ENCODE measurements at places on chromosomes 3 and 15.

DNA sequence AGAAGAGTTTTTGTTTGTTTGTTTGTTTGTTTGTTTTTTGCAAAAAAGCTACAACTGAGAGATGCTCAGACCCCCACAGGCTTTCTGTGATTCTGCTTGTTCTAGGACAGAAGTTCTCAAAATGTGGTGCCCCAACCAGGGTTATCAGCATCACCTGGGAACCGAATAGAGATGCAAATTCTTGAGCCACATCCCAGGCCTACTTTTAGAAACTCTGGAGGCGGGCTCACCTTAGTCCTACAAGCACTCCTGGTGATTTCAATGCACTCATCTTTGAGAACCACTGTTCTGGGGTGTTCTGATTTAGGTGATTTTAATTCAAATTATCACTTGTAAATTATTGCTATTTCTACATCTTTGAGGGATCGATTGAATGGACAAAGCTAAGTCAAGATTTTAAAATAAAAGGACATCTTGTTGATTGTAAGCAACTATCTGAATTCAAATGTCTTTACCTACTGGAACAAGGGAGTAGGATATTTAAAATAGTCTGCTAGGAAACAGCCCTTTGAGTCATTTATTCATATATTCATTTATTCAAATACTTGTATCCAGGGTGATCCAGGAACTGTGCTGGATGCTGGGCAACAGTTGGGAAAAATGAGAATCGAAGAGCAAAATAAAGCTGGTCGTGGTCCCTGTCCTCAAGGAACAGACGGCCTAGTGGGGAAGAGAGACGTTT, 44.7 kb upstream of the CADPS start:
- DNase-seq: no peak

GRCh38 chr3:119405315-119405714, 58.1 kb downstream of the TMEM39A start:
- DNase-seq: no peak

- DNase-seq: no peak
Measured at GRCh38 chr15:66896611-66897010, 168.8 kb upstream of the SMAD3 start.

DNA sequence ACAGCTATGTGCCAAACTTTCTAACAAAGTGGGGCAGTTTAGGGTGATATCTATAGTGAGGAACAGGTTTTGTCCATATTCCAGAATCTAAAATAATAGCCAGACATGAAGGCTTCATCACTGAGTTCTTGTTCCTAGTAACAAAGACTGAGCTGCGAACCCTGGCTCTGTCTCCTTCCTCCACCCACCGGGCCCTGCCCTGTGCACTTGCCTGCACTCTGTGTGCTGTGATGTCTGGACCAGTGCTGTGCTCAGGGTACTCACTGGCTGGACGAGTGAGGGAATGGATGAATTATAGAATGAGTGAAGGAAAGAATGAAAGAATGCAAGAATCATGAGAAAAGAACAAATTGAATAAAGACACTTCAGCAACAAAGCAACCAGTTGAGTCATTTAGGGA, 8.9 kb upstream of the NMNAT3 start:
- DNase-seq: no peak

- no peak for DNase-seq
Measured at GRCh38 chr3:22981861-22982260, 221.3 kb upstream of the UBE2E2 start.

DNA sequence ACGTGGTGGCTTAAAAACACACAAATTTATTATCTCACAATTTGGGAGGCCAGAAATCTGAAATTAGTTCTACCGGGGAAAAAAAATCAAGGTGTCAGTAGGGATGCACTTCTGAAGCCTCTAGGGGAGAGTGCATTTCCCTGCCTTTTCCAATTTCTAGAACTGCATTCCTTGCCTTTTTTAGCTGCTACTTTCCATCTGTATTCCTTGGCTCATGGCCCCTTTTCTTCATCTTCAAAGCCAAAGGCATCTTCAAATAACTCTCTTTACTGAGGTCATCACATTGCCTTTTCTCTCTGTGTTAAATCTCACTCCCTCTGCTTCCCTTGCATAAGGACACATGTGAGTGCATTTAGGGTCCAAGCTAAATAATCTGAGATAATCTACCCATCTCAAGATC, 69.5 kb upstream of the NEO1 start:
- no peak for DNase-seq

DNA sequence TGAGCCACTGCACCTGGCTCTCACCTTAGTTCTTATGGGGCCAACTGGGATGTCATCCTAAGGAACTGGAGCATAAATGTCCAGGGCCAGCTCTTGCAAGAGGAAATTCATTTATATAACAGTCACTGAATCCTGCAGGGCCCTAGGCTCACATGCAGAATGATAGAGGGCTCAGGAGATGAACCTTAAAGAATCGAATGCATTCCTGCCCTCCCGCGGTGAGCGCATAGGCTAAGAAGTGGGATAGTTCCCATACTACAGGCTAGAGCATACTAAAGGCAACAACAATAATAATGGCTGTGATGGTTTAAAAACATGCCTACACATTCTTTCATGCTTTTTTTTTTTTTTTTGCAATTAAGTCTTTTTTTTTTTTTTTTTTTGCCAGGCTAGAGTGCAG, 17.1 kb upstream of the CSRNP1 start:
- DNase-seq: no peak

- no peak for DNase-seq
Measured at GRCh38 chr3:2915826-2916225, 194.3 kb downstream of the IL5RA start.

DNA sequence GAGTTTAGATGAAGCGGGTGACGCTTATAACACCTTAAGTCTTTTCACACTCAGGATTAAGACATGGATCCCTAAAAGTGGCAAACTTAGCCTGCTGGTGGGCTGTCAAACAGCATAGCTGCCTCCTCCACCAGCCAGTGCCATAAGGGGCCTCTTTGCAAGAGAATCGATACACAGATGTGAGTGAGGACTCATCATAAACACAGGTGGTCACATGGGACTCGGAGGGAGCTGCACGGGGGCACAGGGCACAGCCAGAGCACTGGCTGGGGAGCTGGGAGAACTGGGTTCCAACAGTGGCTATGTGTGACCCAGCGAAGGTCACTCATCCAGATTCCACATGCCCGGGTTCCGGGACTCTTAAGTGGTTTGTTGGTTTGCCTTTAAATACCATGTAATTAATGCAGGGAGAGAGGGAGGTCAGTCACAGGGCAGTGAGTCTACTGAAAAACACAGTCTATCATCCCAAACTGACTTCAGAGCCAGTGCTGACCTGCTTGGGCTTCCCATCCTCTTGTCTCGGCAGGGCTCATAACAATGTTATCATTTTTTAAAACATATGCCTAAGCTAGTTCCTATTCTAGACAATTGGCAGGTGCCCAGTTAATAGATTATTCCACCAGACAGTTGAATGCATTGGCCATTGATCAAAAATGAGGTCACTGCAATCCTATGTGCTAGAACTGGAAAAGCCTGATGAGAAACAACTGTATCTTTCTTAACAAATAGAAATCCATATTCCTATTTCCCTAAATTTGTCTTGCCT, 51.8 kb downstream of the SLC12A8 start:
- DNase-seq: no peak

- DNase-seq: no peak
Measured at GRCh38 chr3:94083261-94083660, 20.4 kb downstream of the NSUN3 start.

DNA sequence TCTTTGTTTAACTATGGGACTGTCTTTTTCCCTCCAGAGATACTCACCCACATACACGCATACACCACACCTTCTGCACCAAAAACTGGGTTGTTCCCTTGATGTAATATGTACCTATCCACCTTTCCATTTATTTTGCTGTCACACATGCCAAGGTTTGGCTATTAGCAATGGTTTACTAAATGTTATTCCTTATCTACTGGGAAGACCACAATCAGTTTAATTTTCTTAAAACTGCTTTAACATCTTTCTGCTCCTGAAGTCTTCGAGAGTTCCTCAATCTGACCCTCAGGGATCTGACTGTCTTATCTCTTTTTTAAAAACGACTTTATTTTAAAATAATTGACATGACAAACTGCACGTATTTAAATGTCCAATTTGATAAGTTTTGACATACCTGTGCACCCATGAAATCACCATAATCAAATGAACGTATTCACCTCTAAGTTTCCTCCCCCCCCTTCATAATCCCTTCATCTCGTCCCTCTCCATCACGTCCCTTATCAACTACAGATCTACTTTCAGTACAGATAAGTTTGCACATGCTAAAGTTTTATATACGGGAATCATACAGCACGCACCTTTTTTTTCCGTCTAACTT, 805 bp upstream of the TRPM7 start:
- DNase-seq: no peak

DNA sequence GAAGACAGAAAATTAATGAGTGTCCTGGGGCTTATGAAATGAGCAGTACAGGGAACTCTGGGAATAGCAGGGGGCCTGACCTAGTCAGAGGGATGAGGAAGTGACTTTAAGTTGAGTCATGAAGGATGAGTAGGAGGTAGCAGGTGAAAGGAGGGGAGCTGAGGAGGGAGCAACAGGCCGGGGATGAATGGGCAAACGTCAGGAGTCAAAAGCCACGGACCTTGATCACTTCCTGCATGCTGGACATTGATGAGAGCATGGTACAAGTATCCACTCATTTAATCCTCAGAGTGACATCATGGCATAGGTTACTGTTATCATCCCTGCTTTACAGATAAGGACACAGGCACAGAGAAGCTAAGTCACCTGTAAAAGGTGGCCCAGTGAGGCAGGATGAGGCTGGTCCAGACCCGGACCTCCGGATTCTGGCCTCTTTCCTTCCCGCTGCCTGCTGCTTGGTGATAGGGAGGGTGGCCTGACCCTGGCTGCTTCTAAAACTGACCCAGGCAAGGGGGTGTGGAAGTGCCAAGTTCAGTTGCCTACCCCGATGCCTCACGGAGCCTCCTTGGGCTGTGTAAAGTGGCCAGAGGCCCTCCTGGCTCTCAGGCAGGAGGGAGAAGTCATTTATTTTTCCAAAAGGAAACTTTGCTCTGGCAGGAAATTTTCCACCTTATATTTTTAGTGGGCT, 7.6 kb downstream of the CORO2B start:
- DNase-seq: no peak

- no peak for DNase-seq
Measured at GRCh38 chr3:190132371-190132770, 11.7 kb upstream of the P3H2 start.

DNA sequence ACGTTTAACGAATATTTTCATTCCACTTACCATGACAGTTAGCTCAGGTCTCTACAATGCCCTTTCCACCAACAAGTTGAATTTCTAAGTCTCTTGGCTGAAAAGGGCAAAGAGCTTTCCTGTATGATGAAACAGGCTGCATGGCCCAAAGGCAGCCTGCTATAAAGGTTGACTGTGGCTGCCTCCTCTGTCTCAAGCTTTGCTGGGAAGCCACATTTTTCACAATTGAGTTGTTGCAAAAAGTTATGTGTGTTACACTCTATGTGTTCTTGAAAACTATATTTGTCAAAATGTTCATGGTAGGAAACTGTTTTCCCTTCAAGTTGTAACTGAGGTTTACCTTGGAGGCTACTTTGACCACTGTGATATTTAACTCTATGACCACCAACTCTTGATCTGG, 49.5 kb downstream of the DZIP1L start:
- no peak for DNase-seq

- DNase-seq: no peak
Measured at GRCh38 chr3:9111417-9111816, 138.0 kb downstream of the SRGAP3 start.

GRCh38 chr3:45537616-45537969, 57.0 kb upstream of the LIMD1 start:
- no peak for DNase-seq

DNA sequence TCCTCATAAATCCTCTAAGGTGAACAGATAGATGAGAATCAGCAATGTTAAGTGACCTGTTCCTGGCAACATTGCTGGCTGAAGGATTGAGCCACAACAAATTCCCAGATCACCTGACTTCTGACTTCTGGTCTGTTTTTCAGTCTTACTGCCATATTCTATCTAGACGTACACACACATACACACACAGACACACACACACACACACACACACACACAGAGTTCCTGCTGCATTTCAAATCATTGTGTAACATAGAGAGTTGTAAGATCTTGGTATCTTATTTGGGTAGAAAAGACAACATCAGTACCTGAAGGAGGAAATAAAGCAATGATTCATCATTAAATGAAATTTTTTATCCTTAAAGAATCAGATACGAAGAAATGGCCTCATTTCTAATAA, 342.6 kb downstream of the MFSD1 start:
- DNase-seq: no peak

DNA sequence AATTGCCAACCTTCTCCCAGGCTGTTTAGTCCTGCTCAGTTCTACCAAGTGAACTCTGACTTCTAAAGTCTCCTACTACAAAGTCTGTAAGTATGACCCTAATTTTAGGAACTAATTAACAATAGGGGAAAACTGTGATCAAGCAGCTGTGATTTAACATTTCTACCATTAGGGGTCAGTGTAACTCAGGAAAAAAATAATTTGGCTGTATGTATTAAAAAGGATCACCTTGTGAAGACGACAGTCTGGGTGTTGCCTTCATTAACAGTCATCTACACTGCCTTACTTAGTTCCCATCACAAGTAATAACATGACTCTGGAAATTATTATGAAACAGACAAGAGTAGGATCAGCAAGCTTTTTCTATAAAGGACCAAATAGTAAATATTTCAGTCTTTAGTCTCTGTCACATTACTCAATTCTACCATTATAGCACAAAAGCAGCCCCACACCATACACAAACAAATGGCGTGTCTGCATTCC, 4.2 kb upstream of the NPHP3 start:
- DNase-seq: peak; percentile 23

- DNase-seq: no peak
Measured at GRCh38 chr3:4899710-4900109, 79.5 kb upstream of the BHLHE40 start.

- DNase-seq: no peak
Measured at GRCh38 chr3:122310361-122310760, 14.7 kb upstream of the CSTA start.

GRCh38 chr3:186425788-186426730, 64.0 kb upstream of the DGKG start:
- peak; percentile 18 for DNase-seq

DNA sequence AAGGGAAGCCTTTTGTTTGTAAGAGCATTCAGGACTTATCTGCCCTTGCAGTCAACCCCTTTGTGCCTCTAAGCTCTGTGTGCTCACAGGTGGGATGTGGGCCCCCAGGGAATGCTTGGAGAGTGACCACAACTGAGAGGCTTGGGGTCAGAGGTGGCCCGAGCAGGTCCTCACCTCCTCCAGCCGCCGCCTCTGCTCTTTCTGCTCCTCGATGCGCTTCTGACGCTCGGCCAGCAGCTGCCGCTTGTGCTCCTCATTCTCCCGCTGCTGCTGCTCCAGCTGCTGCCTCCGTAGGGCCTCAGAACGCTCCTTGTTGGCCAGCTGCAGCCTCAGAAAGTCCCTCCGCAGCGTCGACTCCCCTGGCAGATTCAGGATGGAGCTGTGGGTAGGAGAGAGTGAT, 130.8 kb upstream of the SLC2A2 start:
- DNase-seq: no peak

DNA sequence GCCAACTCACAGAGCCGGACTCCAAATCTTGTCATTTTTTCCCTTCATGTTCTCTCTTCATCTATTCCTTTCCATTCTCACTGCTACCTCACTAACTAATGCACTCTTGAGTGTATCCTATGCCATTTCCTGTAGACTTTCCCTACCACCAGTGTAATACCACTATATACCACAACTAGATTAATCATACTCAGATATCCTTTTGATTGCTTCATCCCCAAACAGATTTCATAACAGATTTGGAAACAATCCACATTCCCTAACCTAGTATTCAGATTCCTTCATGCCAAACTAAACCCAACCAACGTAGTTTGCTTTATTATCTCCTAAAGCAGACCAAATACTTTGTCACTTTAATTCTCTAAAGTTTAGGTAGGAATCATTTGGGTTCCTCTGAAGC, 2.6 kb upstream of the PLOD2 start:
- DNase-seq: no peak

Measured in HEK293T (cell line).